ENCODE measurements at places on chromosomes 4 and X.

DNA sequence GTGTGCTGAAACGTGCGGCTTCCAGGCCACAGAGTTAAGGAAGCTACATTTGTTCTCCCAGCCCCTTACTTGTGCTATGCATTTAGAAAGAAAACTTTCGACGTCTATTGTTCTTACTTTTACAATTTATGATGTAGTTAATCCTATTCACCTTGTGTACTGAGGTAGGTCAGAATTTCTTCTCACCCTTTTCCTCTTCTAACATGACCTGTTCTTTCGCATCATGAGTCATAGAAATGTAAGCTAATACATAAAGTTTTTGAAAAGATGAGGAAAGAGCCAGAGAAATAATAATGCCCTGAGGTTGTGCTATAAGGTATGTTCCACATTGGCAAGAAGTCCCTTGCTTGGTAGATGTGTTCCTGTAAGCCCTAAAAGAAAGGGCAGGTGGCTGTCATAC lies 298.3 kb downstream of the TRIML1 start:
- no peak for DNase-seq
- H3K36me3 ChIP-seq = no peaks in the 10 kb centered on the region
- H3K27me3 ChIP-seq = no peaks in the 10 kb centered on the region
- no peak overlapping the region for H3K27ac ChIP-seq

- H3K4me3 ChIP-seq = no peak overlapping the region
- peaks cover 68% of the 10 kb centered on the region for H3K36me3 ChIP-seq
- H3K4me1 ChIP-seq = peaks cover 13% of the 10 kb centered on the region
- H3K27me3 ChIP-seq = no peaks in the 10 kb centered on the region
- peak; percentile 87 for DNase-seq
Observed at GRCh38 chr4:113292371-113293042, 243.1 kb downstream of the ANK2 start.

- H3K27me3 ChIP-seq = peaks cover 77% of the 10 kb centered on the region
- no peak overlapping the region for H3K4me3 ChIP-seq
- no peaks in the 10 kb centered on the region for H3K4me1 ChIP-seq
- DNase-seq = no peak
- H3K36me3 ChIP-seq = no peaks in the 10 kb centered on the region
Observed at GRCh38 chr4:41853973-41854372, 81.3 kb upstream of the TMEM33 start.

DNA sequence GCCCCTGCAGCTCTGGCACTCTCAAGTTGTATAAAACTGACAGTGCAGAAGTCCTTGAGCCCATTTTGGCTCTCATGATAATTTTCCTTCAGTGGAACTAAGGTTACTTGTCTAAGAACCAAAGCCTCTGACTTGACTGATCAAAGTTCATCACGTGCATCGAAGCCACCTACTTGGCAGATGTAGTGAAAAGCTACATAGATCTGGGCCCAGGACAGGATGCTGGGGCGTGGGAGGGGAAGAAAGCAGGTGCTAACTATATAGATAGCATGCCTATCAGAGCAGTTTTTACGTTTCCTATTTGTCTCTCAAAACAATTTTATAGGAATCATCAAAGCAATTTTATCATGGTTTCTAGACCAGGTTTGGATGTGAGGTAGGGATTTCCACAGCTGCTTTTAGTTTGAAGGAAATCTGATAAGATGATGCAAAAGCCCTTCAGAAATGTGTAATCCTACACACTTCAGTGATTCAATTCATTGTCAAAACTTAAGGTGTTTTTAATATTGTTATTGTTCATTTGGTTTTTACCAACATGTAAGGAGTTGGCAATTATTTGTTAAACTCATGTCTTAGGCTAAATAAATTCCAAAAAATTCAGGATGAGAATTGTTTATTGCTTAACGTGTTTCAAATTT lies 1.2 kb upstream of the CD40LG start:
- no peaks in the 10 kb centered on the region for H3K27me3 ChIP-seq
- no peaks in the 10 kb centered on the region for H3K36me3 ChIP-seq
- no peak overlapping the region for H3K4me3 ChIP-seq
- no peaks in the 10 kb centered on the region for H3K4me1 ChIP-seq
- no peak for DNase-seq

GRCh38 chr4:177250056-177250696 lies 59.5 kb upstream of the NEIL3 start:
- H3K36me3 ChIP-seq = no peaks in the 10 kb centered on the region
- no peak overlapping the region for H3K27ac ChIP-seq
- no peak overlapping the region for H3K4me3 ChIP-seq
- H3K27me3 ChIP-seq = no peaks in the 10 kb centered on the region
- H3K4me1 ChIP-seq = peaks cover under 1% of the 10 kb centered on the region

DNA sequence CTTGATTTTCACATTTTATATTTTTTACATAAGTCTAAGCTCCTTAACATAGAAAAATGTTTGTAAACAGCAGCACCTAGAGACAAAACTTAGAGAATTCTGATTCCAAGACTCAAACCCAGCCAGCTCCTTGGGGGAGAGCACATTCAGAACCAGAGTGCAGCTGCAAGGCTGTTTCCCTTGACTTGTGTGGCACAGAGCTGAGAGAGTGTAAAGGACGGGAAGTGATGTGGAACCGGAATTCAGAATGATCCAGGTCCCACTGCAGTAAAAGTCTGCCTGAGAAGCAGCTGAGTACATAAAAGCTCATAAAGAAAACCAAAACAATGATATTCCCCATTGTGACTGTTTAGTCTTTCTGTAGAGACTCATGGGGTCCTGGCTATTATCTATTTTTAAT lies 713.8 kb downstream of the RAB28 start:
- no peak for DNase-seq
- H3K27me3 ChIP-seq = peaks cover 24% of the 10 kb centered on the region
- no peak overlapping the region for H3K27ac ChIP-seq

- no peaks in the 10 kb centered on the region for H3K4me1 ChIP-seq
- H3K4me3 ChIP-seq = peak overlapping the region; percentile 56
- H3K36me3 ChIP-seq = no peaks in the 10 kb centered on the region
- H3K27me3 ChIP-seq = peaks cover 30% of the 10 kb centered on the region
- peak; percentile 71 for DNase-seq
Observed at GRCh38 chrX:20116087-20116576, 575 bp downstream of the MAP7D2 start.

GRCh38 chr4:170464614-170465197 lies 374.9 kb upstream of the AADAT start:
- H3K27me3 ChIP-seq = no peaks in the 10 kb centered on the region
- H3K4me1 ChIP-seq = peaks cover 5% of the 10 kb centered on the region
- no peaks in the 10 kb centered on the region for H3K36me3 ChIP-seq
- DNase-seq = peak; percentile 54

DNA sequence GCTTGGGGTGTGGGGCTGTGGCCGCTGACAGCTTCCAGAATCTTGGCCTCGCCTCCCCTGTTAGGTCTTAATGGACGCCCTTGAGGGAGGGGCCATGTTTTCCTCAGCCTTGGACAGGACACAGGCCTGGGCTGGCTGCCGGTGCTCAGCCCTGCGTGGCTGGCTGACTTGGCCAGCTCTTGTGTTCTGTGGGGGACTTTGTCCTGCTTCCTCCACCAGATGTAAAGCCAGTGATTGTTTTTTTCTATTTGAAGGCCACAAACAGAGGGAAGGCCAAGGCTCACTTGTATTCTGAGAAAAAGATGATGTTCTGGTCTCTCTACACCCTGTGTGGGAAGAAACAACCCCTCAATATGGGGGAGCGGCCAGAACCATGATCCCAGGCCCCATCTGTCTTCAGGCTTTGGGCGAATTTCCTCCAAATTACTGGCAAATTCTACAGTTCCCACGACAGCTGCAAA lies 71.3 kb downstream of the HTRA3 start:
- DNase-seq = peak; percentile 31
- H3K4me3 ChIP-seq = no peak overlapping the region

Data from endodermal cell (in vitro differentiated cells).